ENCODE measurements at places on chromosomes 7 and 10.

- no peak for DNase-seq
Observed at GRCh38 chr10:72081210-72081609, 7.1 kb downstream of the SPOCK2 start.

- no peak for DNase-seq
Observed at GRCh38 chr7:108046952-108047506, 44.1 kb upstream of the LAMB1 start.

GRCh38 chr7:85274454-85274853, 87.6 kb upstream of the SEMA3D start:
- DNase-seq = no peak

DNA sequence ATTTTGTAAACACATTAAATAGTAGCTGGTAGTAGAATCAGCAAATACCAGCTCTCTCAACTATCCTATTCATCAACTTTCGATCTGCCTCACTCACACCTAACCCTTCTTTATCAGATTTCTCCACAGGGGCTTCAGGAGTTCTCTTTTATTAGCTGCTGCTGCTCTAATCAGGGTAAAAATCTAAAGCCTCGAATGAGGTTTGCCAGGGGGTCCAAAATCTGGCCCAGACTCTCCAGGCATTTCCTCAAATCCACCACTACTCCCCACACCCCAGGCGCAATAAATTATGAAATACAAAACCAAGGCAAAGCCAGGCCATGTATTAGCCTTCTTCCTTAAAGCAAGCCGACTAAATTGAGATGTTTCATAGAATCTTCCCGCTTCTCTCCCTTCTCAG, 2.3 kb downstream of the RNF216 start:
- no peak for DNase-seq

GRCh38 chr10:90856261-90856660, 1.6 kb downstream of the HTR7 start:
- DNase-seq = peak; percentile 72

GRCh38 chr10:108323274-108323798, 1158.8 kb upstream of the SORCS1 start:
- DNase-seq = no peak

DNA sequence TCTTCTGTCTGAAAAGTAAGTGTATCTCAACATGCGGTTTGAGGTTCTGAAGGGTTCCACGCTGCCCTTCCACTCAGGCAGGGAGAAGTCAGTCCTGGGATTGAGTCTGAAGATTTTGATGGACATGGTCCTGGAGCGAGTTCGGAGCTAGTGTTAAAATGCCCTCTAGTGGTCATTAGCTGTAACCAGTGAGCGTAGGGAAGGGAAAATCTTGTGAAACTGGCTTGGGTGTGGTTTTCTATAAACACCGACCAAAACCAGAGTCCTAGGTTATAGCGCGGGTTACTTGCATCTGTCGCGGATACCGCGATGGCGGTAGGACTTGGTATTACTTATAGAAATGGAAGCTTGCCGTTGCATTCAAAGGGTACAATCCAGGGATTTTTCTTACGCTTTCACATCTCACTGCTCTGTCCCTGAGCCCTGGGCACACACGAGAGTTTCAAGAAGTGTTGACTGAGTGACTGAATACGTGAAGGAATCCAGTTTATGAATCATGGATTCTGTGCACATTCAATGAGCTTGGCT, 348.2 kb upstream of the C7orf33 start:
- DNase-seq = peak; percentile 57

- no peak for DNase-seq
Observed at GRCh38 chr7:73433924-73434700, 534 bp downstream of the FZD9 start.

- DNase-seq = no peak
Observed at GRCh38 chr10:49768329-49768728, 6.2 kb upstream of the OGDHL start.

- no peak for DNase-seq
Observed at GRCh38 chr7:26784118-26784517, 80.3 kb downstream of the SKAP2 start.

DNA sequence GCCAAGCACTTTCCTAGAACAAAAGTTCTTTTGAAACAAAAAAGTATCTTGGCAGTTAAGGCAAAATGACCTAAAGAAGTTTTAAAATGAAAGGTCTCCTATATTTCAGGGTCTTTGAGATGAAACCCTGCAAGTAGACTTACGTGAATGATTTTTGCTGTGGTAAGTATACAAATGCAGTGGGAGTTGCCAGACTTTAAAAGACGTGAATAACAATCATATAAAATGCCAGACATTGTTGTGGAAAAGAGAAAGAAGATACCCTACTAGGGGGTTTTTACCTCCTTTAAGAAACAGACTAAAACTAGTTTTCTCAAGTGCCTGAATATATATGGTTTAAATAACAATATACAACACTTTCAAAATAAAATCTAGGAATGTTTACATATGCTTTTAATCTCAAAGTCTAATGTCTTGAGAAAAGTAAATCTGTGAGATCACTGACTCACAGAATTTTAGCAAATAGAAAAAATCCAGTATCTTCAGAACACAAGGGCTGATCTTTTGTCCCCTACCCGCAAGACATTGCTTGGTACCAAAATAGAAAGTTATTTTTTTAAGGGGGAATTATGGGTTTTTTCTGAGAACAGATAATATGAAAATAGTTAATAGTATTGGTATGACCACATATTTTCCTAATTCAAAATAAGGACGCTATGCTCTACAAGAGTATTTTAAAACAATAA, 29.5 kb downstream of the LRRC17 start:
- peak; percentile 29 for DNase-seq

GRCh38 chr10:35308809-35309208, 27.5 kb upstream of the CCNY start:
- DNase-seq = no peak

DNA sequence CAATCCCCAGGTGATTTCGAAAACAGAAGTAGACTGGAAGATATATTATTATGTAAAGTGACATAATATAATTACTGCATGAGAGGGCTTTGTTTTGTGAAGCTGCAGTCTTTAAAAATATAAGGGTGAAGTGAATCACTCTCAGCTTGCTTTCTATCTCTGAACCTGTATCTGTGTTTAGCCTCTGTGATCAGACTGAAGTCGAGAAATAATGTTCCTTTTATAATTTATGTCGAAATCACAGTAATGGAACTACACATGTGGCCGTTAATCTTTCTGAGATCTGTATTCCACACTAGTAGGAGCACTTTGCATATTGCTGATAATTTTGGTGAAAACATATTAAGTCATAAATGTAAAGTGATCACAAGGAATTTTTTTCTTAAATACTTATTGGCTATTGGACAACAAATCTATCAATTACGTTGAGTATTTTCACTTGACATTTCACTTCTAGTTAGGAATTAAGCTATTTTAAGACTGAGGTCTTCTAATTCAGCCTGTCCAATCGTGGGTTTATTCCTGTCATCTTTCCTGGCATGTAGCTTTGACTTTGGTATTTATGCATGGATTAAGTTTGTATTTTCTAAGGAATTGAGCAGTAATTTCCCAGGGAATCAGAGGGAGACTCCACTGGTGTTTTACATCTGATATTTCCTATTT, 268.2 kb upstream of the POT1 start:
- DNase-seq = no peak

- no peak for DNase-seq
Observed at GRCh38 chr7:149723795-149724495, 49.4 kb downstream of the ZNF467 start.

GRCh38 chr10:118930614-118931013, 98.9 kb upstream of the NANOS1 start:
- DNase-seq = no peak

DNA sequence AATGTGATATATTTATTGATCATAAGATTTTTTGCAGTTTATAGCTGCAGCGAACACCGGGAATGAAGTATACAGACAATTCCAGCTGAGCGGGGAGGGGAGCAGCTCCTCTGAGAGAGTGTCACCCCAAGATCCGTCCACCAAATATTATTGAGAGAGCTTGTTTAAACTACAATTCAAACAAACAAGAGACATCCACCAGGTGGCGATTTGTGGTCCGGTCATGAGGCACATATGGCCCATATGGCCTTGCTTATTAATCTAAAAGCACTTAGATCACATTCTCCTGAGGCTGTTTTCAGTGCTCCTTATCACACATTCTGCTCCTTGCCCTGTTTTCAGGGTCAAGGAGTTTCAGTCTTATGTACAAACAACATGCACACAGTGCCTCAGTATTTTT, 83.1 kb downstream of the THSD7A start:
- no peak for DNase-seq

- no peak for DNase-seq
Observed at GRCh38 chr7:77386165-77386822, 29.9 kb downstream of the GSAP start.

GRCh38 chr10:19683960-19684359, 132.3 kb upstream of the PLXDC2 start:
- peak; percentile 54 for DNase-seq

All from amniotic epithelial cell (primary cell).